Dermis blood vessel endothelial cell (primary cell): ENCODE measurements at places on chromosomes 2 and 18.

DNA sequence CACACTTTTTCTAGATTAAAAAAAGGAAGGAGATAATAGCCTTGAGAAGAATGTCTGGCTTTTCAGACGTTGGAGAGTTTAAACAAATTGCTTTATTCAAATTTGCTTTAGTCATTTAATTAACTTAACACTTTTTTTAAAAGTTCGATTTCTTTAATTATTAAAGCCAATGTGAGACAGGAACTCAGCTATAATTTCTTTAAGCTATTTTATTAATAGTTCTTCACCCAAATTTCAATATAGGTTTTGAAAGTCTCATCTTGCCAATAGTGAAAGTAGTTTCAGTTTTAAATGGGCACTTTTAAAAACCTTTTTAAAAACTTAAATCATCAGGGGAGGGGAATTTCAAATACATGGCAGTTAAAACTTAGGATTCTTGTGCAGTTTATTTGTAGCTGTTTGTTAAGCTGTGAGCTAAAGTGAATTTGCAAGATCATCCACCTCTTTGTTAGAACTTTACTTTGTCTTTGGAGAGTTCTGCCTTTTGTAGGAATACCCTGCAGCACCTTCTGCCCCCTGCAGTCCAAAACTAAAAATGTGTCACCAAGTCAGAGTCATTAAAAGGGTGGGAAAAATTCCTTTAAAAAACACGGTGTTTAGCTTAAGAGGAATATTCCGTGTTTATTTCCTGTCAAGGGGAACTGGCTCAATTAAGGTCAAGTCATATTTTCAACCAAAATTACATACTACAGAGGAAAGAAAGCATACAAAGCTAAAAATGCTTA is 4.6 kb downstream of the TGIF1 start:
- peak; percentile 91 for DNase-seq

DNA sequence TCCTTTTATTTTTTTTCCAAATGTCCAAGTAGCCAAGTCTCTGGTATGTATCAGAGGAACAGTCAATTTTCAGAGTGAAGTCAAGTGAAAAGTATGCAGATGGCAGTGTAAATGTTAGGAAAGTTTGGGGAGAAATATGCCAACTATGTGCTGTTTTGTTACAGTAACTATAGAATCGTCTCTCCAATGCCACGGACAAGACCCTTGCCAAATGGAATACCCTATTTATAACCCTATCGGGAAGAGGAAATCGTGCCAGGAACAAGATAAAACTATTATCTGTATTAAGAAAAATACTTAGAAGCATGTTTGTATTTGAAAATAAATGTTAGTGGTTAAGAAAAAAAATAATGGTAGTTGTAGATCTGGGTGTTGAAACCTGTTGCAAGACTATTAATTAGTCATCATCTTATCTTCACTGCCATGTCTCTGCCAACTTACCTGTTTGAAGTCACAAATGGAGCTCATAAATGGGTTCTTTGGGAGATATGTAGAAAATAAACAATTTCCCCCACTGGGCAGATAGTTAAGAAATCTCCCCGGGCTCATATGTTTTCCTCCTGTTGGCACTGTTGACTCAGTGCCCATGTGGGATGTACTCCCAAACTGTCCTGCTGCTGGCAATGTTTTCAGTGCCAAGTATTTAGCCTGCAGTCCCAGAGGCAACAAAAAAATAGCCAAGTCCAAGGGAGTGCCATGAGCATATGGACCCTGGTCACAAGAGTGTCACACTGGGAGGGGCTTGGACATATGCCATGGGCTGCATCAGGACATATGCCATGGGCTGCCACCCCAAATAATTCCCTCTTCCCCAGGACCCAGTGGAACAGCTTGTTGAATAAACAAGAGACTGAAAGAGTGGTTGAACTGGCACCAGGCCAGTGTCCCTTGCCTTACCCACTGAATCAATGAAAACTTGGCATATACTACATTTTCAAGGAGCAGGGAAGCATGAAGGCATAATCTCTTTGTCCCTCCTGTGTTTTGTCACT is 366.9 kb downstream of the OSR1 start:
- no peak for DNase-seq

DNA sequence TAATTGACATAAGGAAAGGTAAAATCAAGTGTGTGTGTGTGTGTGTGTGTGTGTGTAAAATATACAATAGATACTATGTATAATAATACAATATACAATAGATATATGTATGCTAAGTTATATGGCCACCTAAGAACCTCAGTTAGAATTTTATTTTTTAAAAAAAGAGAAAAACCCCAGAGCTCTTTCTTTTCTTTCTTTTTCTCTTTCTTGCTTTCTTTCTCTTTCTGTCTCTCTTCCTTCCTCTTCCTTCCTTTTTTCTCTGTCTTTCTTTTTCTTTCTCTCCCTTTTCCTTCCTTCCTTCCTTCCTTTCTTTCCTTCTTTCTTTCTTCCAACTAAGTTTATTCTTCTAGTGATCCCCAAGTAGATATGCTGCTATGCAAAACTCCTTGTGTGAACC is 64.6 kb upstream of the FN1 start:
- no peak for DNase-seq

- no peak for DNase-seq
These were observed 24.2 kb downstream of the SNORC start for GRCh38 chr2:232894251-232894650.

DNA sequence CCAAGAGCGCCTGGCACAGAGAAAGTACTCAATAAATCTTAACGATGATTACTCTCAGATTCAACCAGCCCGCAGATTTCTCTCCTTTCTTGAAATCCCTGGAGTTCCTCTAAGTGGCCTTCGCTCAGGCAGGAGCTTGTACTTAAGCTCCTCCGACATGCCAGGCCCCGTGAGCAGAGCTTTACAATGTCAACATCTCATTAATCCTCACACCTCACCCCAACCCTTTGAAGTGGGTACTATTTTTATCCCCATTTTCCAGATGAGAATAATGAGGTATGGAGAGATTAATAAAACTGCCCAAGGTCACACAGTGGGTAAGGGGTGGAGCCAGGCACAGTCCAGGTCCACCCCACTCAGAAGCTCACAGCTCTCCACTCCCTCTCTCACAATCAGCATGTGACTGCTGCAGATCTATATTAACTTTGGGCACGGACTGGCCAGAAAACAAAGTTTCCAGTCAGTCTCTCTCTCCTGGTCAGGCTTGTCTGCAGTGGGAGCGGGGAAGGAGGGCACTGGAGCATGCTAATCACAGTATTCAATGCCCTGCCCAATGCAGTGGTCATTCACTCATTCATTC is 18.0 kb downstream of the DNMT3A start:
- no peak for DNase-seq

- DNase-seq, result no peak
These were observed 572.9 kb upstream of the SLC8A1 start for GRCh38 chr2:41024816-41025215.
